HFFc6 (cell line): ENCODE measurements at places on chromosomes 2 and 18.

- DNase-seq = no peak
Measured at GRCh38 chr2:10520154-10520553, 72.0 kb upstream of the ODC1 start.

GRCh38 chr2:74703373-74703772 lies 49.3 kb downstream of the SEMA4F start:
- no peak for DNase-seq

DNA sequence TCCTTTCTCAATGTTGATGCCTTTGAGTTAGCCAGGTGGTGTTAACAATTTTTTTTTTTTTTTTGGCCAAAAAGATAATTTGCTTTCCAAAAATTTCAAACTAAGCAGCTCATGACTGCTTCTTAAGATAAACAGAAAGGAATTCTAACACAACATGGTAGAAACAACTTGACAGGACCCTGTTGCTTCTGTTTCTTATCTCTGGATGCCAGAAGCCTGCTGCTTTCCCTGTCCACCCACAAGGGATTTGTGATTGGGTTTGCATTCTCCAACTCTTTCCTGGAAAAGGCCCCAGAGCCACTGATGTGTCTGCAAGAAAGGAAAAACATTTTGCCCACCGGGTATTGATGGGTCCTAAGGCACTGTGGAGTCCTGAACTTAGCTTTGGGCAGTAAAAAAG lies 217.2 kb upstream of the PKDCC start:
- DNase-seq = no peak

DNA sequence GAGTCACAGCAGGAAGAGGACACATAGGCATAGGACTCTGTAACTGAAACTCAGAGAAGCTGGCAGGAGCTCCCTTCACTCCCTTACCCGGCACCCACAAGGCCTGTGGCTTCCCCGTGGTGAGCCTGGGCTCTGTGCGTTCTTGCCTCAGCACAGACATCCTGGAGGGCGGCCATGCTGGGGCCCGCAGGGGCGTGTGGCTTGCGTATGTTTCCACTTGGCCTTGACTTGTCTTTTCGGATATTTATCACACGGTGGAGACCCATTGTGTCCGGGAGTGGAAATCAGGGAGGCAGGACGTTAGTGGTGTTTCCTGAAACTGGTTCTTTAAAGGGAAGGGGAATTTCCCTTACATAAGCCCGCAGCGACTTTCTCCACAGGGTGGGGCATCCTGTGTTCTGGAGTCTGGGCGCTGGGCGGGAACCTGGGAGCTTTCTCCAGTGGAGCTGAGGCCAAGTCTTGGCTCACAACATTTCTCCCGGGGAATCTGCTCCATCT lies 49.9 kb upstream of the EML6 start:
- no peak for DNase-seq

- DNase-seq = no peak
Measured at GRCh38 chr2:98518101-98518500, 73.4 kb downstream of the INPP4A start.

GRCh38 chr2:140836826-140837225 lies 1294.0 kb downstream of the LRP1B start:
- no peak for DNase-seq

DNA sequence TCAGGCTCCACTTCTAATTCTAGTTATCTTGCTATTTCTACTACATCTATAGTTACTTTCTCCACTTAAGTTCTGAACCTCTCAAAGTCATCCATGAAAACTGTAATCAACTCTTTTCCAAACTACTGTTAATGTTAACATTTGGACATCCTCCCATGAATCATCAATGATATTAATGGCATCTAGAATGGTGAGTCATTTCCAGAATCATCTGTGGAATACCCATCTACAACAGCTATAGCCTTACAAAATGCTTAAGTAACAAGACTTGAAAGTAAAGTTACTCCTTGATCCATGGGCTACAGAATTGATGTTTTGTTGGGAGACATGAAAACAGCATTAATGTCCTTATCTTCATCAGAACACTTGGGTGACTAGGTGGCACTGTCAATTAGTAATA lies 35.4 kb downstream of the BARD1 start:
- peak; percentile 52 for DNase-seq

DNA sequence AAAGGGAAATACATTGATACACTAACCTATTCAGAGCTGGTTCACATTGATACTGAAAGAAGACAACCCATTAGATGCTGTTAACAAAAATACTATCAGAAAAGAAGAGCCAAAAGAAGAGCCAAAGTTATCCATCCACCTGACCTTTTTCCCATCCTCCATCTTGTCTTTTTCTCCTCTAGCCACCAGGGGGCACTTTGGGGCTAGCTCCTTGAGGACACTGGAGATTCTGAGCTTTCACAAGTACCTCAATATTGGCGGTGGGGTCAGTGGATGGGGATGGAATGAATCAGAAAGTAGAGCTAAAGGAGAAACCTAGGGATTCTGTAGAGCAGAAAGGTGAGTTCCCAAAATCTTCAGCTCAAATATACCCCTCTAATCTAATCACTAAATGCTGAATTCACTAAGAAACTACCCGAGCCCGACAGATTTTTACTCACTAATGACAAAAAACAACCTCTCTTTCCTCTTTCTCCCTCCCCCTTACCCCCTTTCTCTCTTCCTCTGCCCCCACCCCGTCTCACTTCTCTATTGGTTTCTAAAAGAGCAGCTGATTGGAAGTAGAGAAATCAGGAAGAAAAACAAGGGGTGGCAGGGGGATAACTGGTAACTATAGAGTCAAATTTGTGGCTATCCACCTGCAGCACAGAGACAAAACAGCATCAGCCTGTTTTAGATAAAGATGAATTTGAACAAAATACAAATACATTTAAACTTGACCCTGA lies 203.3 kb downstream of the TCF4 start:
- peak; percentile 38 for DNase-seq

- DNase-seq = no peak
Measured at GRCh38 chr2:234995332-234996068, 43.7 kb downstream of the SH3BP4 start.
